ENCODE measurements at places on chromosomes 4 and X.
A peak's percentile ranks its signal among the peaks of the same experiment; 100 is the strongest.

GRCh38 chrX:47283015-47283771, 50.4 kb downstream of the USP11 start:
- DNase-seq = no peak

GRCh38 chr4:140854168-140854567, 98.0 kb upstream of the TBC1D9 start:
- DNase-seq = no peak

DNA sequence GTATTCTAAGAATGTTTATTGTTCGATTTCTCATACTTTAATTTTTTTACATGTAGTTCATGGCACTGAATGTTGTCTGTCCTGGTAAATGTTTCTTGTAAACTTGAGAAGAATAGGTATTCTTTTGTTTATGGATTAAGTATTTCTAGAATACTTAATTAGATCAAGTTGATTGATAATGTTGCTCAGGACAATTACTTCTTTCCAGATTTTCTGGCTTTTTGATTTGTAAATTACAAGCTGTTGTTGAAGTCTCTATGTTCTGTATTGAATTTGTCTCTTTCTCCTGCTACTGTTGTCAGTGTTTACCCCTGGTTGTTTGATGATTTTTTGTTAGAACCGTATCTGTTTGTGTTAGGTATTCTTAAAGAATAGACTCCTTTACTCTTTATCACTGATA, 1720.9 kb upstream of the AGA start:
- no peak for DNase-seq

- no peak for DNase-seq
Observed at GRCh38 chr4:6890358-6890757, 19.3 kb upstream of the TBC1D14 start.

DNA sequence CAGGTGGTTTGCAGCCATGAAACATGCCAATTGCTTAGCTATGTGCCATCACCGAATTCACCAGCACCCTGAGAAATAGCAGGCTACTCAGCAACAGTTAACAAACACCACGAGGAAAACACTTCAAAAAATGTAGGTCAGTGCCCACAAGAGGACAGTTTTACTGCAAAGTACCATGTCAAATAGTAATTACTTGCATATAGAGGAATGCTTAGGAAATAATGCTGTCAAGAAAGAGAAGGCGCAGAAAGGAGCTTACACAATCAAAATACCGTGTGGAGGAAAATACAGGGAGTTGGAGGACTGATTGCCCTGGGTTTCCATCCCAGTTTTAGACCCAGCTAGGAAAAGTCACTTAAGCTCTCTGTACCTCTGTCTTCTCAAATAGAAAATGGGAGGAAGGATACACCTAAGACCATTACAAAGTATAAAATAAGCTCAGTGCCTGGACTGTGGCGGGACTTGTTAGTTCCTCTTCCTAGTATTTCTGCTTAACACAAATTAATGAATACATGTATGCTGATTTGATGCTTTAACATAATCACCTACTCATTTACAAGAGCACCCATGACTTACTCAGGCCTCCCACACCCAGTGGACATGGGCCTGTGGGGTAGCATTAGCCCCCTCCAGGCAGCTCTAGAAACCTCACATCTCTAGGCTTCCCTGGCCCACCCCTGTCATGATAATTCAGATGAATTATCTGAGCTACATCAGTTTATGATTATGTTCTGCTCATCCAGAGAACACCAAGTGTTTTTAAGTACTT, 44.5 kb upstream of the IL21 start:
- DNase-seq = no peak

- DNase-seq = peak; percentile 63
Observed at GRCh38 chr4:48047421-48047844, 30.9 kb downstream of the NIPAL1 start.

DNA sequence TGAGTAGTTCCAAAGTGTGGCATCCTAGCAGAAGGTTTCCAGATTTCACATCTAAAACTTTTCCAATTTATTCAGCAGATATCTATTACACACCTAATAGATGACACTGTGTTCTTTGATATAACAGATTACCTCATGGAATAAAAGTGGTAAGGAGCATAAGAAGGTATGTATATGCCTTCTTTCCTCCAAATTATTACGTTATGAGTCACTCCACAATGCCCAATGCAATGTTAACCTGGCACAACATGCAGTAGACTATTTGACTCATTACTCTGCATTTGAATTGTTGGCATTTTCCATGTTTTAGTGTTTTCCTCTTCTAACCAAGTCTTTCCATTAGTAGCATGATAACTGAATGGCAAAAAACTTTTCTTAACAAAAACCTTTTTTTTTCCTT, 383.6 kb downstream of the ADGRL3 start:
- DNase-seq = no peak

DNA sequence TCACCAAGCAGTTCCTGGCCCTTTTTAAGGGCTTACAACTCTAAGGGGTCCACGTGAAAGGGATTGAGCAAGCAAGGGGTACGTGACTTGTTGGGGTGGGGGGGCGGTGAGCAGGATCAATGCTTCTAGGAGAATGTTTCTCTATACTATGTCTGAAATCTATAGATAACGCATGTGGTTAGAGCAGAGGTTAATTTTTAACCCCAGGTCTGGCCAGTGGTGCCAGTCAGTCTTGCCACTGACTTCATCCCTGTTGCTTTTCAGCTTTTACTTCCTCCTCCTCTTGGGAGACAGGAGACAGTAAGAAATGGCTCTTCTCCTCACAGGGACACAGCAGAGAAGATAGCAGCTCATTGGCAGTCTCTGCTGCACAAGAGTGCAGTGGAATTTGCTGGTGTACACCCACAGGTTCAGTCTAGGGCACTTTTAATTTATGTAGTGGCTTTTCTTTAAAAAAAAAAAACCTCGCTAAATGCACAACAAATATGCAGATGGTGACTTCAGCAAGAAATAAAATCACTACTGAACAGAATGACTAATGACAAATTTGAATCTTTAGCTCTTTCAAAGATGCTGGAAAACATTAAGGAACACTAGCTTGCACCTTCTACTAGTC, 190.5 kb downstream of the CCNG2 start:
- no peak for DNase-seq

GRCh38 chr4:63563288-63564014, 845.8 kb downstream of the TECRL start:
- DNase-seq = no peak

- no peak for DNase-seq
Observed at GRCh38 chr4:65521666-65522065, 148.6 kb downstream of the EPHA5 start.

DNA sequence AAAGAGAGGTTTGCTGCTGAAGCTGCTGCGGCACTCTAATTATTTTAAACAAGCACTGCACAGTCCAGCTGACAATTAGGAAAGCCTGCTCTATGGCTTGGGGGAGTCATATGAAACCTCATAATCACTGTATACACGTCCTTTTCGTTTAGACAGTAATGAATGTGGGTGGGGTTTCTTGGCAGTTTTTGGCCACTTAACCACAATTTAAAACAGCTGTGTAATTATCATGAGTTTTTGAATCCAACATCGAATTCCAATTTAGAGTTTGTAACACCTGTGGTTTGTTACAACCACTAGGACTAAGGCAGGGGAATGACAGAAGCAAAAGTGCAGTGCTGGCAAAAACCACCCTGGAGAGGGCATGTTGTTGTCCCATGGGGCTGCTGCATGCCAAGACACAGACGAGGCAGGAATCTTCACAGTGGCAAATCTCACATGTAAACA, 99.5 kb downstream of the CXXC4 start:
- no peak for DNase-seq

DNA sequence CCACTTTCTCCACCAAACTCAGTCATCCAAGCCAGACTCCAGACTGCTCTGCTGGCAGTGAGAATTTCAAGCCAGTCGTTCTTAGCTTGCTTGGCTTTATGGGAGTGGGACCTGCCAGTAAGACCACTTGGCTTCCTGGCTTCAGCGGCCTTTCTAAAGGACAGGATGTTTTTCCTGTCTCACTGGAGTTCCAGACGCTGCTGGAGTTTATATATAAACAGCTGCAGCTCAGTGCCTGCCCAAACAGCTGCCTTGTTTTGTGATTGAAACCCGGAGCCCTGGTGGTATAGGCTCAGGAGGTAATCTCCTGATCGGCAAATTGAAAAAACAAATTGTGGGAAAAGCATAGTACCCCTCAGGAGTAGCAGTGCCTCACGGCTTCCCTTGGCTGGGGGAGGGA, 1165.8 kb upstream of the ADGRL3 start:
- DNase-seq = no peak

- DNase-seq = no peak
Observed at GRCh38 chr4:161581262-161582230, 582.3 kb downstream of the FSTL5 start.

DNA sequence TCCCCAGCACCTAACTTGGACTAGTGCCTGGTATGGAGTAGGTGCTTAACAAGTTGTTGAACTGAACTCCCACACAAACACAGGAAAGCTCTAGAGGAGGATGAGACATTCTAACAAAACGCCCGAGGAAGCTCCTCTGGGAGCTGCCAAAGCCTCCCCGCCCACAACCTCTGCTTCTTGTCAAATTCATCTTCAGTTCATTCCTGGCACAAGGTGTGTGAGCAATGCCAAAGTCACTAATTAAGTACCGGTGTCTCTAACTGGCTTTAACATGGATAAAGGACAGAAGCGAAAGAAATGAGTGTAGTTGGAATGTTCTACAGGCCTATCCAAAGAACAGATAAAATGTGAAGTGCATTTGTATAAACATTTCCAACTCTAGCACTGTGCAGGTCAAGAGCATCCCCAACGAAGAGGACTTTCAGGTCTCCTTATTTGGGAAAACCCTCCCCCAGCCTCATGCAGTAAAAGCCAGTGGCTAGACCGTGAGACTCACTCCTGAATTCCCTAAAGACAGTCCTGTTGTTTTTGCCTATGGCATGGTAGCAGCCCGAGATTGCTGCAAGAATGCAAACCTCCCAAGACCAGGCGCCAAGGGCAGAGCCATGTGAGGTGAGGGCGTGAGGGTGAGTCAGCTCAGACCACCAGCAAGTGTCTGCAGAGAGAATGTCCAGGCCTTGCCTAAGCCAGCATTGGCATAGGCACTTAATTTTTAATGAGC, 72.2 kb upstream of the KLF3 start:
- no peak for DNase-seq

DNA sequence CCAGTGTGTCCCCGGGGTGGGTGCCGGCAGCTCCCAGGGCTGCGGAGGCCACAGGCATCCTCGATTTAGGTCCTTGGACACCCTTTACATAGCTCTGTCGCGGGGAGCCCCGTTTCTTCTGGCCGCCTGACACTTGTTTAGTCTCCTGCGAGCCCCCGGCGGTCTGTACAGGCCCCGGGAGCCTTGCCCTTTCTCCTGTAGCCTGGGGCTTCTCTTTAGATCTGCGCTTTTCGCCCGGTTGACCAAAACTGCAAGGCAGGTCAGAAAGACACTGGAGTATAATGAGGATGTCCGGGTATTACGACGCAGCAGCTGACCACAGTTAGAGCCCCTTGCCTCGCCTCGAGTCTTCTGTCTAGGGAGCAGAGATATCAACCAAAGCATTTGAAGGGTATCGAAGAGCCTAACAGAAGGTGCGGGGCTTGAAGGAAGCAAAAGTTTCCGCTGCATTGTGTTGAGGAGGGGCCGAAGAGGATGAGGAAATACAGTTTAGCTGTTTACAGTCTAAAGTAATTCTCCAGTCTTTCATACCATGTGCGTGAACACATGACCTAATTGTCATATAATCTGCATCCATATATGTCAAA, 479 bp downstream of the BRCC3 start:
- peak; percentile 10 for DNase-seq

DNA sequence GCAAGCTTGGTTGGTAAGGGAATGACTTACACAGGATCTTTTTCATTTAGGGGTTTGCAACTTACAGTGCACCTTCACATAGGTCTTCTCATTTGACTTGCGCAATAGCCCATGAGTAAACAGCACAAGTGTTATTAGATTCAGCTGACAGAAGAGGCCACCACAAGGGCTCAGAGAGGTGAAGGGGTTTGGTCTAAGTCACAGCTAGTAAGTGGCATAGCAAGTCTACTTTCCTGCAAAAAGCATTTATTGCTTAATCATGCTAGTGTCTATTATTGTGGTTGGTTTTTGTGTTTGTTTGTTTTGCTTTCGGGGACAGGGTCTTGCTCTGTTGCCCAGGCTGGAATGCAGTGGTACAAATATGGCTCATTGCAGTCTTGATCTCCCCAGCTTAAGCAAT, 83.3 kb downstream of the SPRY1 start:
- DNase-seq = no peak

GRCh38 chr4:136900696-136901095, 631.6 kb downstream of the PCDH18 start:
- DNase-seq = no peak

DNA sequence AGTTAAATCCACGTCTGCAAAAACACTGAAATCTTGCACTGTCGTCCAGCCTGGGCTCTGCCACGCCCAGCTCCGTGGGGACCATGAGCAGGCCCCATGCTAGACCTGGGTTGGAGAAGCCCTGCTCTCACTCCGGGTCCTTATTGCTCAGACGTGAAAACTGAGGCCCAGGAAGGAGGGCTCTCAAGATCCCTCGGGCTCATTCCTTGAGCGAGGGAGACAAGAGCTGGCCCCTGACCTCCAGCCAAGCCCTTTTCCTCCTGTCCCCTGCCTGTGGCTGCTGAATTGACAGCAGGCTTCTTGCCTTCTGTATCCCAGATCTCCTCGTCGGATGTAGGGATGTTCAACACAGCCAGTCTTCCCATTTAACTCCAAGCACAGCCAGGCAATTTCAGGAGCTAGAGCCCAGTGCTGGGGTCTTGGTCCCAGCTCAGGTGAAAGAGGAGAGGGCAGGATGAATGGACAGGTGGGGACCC, 109.5 kb downstream of the CPZ start:
- DNase-seq = no peak

- no peak for DNase-seq
Observed at GRCh38 chrX:131821945-131822622, 201.0 kb upstream of the STK26 start.

DNA sequence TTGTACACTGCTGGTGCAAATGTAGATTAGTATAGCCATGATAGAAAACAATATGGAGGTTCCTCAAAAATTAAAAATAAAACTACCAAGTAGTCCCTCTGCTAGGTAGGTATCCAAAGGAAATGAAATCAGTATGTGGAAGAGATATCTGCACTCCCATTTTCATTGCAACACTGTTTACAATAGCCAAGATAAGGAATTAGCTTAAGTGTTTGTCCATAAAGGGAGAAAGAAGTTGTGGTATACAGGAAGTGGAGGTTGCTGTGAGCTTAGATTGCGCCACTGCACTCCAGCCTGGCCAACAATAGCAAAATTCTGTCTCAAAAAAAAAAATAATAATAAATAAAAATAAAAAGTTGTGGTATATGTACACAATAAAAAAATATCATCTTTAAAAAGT, 325.0 kb upstream of the EMCN start:
- DNase-seq = no peak

GRCh38 chr4:54197926-54198325, 31.2 kb upstream of the PDGFRA start:
- DNase-seq = no peak

- DNase-seq = peak; percentile 6
Observed at GRCh38 chrX:102154218-102154860, 1.4 kb downstream of the BEX5 start.

DNA sequence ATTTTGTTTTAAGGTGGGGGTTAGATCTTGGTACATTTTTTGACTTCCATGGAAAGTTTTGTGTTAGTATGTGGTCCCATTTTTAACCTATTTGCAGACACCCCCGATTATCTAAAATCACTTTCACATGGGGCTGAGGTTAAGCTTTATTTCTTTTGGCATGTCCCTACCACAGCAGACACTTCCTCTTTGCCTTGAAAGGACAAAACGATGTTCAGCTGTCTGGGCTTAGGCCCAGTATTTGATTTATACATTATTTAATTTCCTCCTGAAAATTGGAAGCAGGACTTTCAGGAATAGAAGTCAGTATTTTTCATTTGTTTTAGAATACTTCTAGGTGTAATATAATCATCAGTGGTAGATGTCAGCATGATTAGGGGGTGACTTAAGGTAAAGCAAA, 112.4 kb upstream of the SPRY1 start:
- DNase-seq = no peak

- no peak for DNase-seq
Observed at GRCh38 chr4:11312389-11312788, 116.3 kb downstream of the HS3ST1 start.

Measured in CD4-positive, alpha-beta T cell treated with Interleukin-21 for 1 hour (primary cell).